ENCODE measurements at places on chromosomes 1 and 21. TPM values are rescaled to one million over a fixed set of nuclear protein-coding genes. Genes with fewer than 3 reads are reported as not detected.

DNA sequence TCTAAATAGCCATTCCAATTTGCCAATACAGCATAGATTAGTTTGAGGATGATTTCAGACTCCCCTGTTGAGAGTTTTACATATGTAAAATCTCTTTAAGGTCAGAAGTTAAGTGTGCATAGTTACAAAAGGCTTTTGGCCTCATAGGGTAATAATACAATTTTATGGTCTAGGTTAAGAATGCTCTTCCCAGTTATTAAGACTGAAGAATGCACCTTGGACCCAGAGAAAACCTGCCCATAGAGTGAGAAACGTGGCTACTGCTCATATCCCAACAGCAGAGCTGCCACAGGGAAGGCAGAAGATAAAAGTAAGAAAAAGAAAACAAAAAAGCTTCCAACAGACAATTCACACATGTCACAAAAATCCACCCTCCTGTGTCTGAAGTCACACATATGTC lies 255.9 kb downstream of the LMO4 start:
- no peak for DNase-seq

DNA sequence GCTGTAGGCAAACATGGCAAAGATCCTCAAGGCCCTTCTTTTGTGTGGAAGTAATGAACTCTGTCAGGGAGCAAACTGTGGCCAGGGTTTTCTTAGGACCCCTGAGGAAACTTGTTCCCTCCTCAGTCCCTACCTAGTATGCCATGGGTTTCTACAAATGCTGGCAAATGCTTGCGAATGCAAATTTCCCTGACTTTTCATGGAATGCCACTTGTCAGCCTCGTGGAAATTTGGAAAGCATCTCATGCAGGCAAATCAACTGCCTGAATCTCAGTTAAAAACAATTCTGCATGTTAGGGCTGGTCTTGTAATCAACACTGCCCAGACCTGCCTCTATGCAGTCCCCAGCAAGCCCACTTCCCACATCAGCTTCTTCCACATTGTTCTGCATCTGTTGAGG lies 334.9 kb upstream of the AJAP1 start:
- DNase-seq = no peak

Gene TFF2
- not detected for total RNA-seq

- DNase-seq = peak; percentile 16
Measured at GRCh38 chr1:3219005-3219790, 150.2 kb downstream of the PRDM16 start.

GRCh38 chr1:193131266-193131860 lies 9.5 kb downstream of the CDC73 start:
- DNase-seq = no peak

Gene KIF2C
- total RNA-seq = 30.5 TPM

Gene LIPI
- total RNA-seq = not detected

Gene TEDDM1
- total RNA-seq = not detected

- no peak for DNase-seq
Measured at GRCh38 chr1:7252411-7253117, 467.3 kb downstream of the CAMTA1 start.

- DNase-seq = no peak
Measured at GRCh38 chr1:218659911-218660677, 315.0 kb downstream of the TGFB2 start.

GRCh38 chr1:202807451-202807925 lies 733 bp downstream of the KDM5B start:
- no peak for DNase-seq

- DNase-seq = peak; percentile 98
Measured at GRCh38 chr1:28437924-28438699, 67.7 kb upstream of the RCC1 start.

Gene HPCA
- not detected for total RNA-seq

DNA sequence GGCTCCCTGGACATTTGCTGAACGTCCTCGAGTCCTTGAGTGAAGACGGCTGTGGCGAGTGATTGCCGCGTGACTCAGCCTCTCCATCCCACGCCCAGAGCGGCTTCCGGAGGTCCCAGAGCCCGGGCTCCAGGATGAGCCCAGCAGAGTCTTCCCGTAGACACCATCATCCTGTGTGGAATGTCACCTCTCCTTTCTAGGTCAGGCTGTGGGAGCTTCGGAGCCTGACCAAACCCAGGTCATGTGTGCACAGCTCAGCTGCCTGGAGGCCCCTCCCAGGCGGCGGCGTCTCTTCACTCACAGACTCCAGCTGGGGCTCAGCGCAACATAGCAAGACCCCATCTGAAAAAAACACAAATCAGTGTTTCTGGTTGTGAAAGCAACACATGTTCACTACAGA lies 38.2 kb downstream of the PRKCZ start:
- DNase-seq = no peak

Gene NBPF19
- 6.5 TPM for total RNA-seq

- peak; percentile 64 for DNase-seq
Measured at GRCh38 chr1:163174524-163175437, 27.9 kb downstream of the RGS5 start.

GRCh38 chr1:168285971-168286927 lies 5.6 kb downstream of the TBX19 start:
- no peak for DNase-seq

GRCh38 chr1:193588311-193589082 lies 402.1 kb upstream of the B3GALT2 start:
- DNase-seq = no peak

Gene MED8
- total RNA-seq = 46.9 TPM

Gene NTNG1
- not detected for total RNA-seq

DNA sequence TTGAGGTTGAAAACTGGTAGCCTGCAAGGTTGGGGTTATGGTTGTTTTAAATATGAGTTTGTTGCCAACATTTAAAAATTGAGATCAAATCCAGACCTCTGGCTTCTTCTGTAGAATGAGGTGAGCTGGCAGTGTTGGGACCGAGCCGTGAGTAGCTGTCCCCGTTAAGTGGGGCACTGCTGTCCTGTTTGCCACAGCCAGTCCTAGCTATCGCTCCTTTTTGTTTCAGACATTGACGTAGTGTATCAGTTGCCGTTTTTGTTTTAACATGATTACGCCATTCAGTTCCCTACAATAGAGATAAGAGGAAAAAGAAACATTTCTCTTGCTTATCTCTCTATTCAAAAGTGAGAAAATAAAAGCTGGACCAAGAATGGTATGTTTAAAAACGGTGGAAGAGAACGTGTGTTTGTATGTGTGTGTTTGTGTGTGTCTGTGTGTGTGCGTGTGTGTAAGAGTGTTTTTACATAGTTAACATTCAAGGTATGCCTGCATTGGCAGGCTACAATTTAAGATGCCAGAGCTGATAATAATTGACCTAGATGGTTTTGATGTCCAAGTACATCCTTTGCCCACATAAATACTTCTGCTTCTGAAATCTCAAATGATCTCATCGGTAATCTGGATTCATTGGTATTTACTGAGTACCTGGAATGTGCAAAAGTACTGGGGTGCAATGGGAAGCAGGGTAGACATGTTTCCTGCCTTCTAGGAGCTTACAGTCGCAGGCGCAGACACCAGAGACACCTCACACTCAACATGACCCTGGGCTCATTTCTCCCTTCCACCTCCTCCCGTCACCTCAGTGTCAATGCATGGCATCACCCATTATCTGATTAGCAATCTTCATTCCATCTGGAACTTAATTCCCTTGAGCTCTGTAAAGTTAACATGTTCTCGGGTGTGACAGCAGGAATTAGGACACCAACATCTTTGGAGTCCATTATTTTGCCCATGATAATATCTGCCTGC lies 65.8 kb downstream of the HUNK start:
- no peak for DNase-seq

DNA sequence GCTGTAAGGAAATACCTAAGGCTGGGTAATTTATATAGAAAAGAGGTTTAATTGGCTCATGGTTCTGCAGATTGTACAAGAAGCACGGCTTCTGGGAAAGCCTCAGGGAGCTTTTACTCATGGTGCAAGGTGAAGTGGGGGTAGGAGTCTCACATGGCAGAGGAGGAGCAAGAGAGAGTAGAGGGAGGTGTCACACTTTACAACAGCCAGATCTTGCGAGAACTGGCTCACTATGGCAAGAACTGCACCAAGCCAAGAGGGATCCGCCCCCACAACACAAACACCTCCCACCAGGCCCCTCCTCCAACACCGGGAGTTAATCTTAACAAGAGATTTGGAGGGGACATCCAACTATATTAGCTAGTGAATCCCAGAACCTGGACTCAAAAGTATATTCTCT lies 135.4 kb upstream of the SOD1 start:
- peak; percentile 63 for DNase-seq

GRCh38 chr21:28550057-28550825 lies 442.4 kb downstream of the LTN1 start:
- DNase-seq = no peak

GRCh38 chr1:72481420-72481970 lies 199.2 kb upstream of the NEGR1 start:
- DNase-seq = no peak

Gene EXO1
- total RNA-seq = 38.6 TPM

DNA sequence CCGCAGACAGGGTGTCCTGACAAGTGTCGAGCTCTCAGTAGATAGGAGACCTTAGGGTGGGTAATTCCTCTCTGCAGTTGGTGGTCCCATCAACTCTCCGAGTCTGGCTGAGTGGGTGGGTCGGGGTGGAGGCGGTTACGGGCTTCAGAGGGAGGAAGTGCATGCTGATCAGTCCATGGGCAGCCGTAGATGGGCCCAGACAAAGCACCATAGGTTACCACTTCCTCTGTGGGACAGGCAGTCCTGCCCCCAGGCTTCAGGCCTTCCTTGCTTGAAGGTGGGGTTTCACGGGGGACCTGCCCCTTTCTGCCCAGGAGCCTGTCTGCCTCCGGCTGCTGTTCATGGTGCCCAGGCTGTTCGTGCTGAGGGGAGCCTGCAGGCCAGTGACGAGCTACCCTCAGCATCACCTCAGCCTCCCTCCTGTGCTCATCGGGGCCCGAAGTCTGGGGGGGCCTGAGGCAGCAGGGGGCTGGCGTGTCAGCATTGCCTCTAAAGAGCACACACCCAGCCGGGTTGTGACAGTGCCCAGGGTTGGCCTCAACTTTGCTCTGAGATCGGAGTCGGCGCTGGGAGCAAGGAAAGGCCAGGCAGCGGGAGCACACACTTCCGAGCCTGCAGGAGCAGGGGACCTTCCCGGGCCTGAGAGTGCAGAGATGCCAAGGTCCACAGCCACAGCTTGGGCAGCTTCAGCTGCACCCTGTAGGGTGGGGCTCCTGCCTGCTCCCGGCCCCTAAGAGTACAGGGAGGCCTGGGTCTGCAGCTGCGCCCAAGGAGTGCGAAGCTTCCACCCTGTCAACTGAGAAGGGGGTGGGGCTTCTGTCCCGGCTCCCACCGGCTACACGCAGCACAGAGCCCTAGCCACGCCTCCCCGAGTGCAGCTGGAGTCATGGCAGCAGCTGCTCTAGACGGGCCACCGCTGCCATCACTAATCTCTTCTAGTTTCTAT lies 225.4 kb upstream of the NRIP1 start:
- DNase-seq = peak; percentile 31

Gene VWA1
- 15.3 TPM for total RNA-seq

DNA sequence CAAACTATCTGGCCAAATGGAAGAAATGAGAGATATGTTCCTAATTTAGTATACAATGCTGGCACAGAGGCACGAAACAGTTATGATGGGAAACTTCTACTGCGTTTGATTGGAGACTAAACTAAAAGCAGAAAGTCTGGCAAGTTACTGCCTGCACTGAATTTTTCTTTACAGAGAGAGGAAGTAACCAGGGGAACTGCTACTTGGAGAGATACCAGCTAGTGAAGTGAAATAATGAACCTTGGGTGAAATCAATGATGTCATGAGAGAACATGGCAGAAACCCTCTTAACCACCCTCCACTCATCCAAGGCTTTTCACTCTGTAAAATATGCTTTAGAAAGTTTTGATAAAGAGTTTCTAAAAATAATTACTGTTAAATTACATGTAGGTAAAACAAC lies 29.3 kb downstream of the NIBAN1 start:
- DNase-seq = no peak

DNA sequence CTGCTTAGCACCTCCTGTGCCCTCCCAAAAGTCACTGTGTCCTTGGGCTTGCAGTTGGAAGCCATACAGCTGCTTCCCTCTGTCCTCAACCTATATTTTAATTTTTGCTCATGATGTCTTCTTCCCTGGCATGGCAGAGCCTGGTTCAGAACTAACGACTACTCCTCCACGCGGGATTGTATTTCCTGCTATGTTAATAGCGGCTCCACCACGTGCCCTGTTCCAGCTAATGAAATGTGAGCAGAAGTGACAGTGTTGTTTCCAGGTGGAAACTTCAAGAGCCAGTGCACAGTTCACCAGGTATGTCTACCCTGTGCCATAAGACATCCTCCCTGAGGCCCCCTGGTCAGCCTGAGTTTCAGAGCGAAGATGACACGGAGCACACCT lies 52.1 kb downstream of the DHRS3 start:
- DNase-seq = no peak

Gene PGLYRP4
- total RNA-seq = not detected

DNA sequence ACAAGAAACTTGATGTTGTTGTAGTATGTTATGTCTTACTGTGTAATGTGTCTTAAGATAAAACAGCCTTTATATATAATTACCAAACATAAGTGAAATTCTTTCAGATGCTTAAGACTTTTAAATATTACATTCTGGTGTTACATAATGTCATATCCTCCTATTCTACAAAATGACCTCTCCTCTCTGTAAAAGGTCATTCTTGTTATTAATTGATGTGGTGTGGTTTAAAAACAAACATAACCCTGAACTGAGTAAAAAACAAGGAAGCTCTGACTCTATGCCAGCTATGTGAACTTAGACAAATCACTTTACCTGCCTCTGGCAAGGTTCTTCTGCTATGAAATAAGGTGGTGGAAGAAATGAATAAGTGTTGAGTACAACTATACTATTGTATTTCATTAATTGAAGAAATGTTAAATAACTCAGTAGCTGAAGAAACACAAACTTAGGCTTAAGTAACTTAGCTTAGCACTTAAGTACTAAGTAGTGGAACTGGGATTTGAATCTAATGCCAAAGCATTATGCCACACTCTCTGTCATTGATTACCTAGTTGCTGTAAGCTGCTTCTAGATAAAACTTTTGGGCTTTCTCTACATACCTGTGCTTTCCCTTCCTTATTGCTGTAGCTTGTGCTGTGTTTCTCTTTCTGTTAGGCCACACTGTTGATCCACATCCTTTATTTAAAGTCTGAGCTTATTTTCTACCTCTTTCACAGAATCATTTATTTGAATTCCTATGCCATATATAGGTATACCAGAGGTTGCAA lies 859 bp upstream of the ANGPTL1 start:
- DNase-seq = no peak

Gene NR0B2
- total RNA-seq = not detected

Gene KAZN
- 7.0 TPM for total RNA-seq

DNA sequence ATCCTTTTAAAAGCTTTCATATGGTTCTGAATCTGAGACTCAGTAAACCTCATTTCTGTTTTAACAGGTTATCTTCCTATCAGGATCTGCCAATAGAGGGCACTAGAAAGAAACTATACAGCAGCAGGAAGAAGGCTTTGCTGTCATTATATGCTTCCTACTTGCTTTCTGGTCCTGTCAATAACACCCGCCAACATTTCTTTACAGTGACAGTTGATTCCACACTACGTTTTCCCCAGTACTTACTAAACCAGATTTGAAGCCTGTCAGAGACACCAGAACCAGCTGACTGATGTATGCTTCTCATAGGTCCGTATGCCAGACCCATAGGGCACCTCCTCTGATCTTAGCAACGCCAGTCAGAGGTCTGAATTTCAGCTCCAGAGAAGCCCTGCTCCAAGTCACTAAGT lies 341.0 kb upstream of the NEGR1 start:
- peak; percentile 65 for DNase-seq

Measured in SK-MEL-5 (cell line).